ENCODE measurements at places on chromosomes 12 and 14.

DNA sequence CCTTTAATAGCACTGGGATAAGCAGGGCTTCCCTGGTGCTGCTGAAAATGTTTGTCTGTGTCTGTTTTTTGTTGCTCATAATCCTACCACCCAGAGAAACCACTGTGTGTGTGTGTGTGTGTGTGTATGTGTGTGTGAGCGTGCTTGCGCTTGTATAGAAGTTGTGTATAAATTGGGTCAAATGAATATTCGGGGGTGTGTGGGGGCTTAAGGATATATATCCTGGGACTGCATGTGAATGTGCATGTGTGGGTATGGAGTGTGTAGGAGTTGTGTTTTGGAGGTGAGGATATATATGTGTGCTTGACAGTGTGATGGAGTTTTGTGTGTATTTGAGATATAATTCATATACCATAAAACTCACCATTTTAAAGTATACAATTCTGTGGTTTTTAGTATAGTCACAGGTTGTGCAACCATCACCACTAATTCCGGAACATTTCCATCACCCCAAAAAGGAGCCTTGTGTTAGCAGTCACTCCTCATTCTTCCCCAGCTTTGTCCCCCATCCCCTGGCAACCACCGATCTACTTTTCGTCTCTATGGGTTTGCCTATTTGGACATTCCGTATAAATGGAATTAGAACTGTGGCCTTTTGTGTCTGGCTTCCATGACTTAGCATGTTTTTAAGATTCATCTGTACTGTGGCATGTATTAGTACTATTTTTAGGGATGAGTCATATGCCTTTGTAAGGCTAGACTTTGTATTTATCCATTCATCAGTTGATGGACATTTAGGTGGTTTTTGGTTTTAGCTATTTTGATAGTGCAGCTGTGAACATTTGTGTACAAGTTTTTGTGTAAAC lies 25.6 kb downstream of the TCTN1 start:
- no peak for DNase-seq

- DNase-seq = no peak
Measured at GRCh38 chr14:92093320-92093719, 13.1 kb downstream of the ATXN3 start.

DNA sequence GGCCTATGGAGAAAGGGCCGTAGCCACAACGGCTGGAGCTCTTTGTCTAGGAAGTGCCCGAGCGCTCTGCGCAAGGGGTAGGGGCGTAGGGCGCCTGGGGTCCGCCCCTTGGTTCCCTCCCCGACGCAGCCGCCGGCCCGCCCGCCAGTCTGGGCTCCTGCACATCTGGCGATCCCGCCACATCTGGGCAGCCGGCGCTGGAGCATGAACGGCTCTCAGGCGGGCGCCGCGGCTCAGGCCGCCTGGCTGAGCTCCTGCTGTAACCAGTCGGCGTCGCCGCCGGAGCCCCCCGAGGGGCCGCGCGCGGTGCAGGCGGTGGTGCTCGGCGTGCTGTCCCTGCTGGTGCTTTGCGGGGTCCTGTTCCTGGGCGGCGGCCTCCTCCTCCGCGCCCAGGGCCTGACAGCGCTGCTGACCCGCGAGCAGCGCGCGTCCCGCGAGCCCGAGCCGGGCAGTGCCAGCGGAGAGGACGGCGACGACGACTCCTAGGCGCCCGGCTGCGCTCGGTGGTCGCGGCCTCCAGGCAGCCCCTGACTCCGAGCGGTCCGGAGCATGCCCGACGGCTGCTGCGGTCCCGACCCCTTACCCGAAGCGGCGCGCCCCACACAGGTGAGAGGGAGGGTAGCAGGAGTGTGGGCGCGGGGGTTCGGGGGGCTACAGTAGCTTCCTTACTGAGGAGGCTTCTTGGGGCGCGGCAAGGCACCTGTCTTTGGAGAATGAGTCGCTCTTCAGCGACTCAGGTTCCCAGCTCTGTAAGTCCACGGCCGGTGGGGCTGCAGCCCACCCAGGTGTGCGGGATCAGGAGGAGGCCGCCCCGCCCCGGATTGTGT lies at the start of gene SMIM41:
Gene SMIM41 (plus strand): TSS at position 129 of the 827 bp plus-strand sequence. CDS start 76 bp downstream, at position 205.
- no peak for DNase-seq

DNA sequence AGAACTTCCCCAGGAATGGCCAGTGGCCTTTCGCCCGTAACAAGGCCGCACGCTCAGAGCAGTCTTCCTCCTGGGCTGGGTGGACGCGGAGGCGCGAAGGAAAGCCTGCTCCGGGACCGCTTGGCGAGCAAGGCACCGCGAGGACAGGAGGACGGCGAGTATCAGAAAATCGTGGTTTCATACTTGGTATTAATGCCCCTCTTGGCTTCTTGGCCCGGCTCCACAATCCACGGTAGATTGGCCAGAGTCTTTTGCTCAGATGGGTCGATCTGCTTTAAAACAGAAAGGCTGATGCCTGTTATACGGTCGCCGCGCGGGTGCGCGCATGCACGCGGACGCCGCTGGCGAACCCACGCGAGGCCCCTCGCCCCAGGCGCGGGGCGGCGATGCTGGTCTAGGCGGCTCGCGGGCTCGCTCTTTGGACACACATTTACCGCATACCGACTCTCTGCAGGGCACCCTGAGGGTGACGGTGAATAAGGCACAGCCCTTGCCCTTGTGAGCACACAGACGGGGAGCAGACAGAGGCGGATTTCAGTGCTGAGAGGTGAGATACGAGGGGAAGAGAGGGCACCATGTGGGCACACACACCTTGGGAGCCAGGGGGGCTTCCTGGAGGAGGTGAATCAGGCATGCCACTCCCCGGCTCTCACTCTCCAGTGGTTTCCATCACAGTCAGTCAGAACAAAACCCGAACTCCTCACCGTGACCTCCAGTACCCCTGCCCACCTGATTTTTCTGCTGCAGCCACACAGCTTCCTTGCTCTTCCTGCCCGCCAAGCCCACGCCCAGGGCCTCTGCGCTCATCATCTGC lies 100.7 kb downstream of the APAF1 start:
- peak; percentile 33 for DNase-seq

DNA sequence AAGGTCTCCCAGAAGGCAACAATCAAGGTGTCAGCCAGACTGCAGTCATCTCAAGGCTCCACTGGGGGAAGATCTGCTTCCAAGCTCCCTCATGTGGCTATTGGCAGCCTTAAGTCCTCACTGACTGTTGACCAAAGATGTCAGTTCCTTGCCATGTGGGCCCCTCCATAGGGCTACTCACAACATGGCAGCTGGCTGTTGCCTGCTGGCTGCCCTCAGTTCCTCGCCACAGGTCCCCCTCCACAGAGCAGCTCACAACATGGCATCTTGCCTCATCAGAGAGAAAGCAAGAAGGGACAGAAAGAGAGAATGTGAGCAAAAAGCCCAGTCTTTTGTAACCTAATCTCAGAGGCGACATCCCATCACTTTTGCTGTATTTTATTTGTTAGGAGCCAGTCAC lies 34.4 kb upstream of the EGLN3 start:
- DNase-seq = no peak

GRCh38 chr12:25365340-25365730 lies 114.6 kb upstream of the KRAS start:
- no peak for DNase-seq

GRCh38 chr12:3299929-3300832 lies 190.8 kb upstream of the PRMT8 start:
- peak; percentile 77 for DNase-seq

- no peak for DNase-seq
Measured at GRCh38 chr12:116476227-116476822, 82.9 kb upstream of the MAP1LC3B2 start.

DNA sequence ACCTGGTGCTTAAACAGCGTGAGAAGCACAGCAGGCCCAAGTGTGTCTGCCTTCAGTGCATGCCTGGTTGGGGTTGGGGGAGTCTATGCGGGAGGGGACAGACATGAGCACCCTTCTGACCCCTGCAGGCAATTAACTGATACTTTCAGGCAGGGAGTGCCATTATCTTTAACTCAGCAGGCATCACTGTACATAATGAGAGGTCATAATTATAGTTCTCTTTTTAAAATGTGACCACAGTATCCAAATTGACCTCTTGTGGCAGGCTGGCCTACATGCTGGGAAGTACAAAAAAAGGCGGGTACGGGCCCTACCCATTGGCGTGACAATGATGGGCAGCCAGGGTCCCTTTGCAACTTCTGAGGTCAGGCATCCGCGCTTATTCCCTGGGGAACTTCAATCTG lies 209.1 kb downstream of the FOXN3 start:
- no peak for DNase-seq

DNA sequence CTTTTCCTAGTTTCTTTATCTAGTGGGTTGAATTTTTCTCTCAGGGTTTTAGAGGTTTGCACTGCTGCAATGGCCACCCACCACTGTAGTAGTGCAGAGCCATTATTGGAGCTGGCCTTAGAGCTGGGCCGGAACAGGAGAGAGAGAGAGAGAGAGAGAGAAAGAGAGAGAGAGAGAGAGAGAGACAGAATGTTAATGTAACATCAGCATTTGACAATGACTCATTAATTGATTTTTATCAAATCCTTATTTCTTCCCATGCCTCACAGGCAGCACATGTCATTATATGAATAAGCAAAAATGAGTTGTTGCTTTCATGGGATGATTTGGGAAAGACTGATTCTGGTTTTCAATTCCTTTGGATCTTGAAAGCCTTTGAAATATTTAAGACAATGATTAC lies 76.3 kb upstream of the PPP4R3A start:
- DNase-seq = no peak

DNA sequence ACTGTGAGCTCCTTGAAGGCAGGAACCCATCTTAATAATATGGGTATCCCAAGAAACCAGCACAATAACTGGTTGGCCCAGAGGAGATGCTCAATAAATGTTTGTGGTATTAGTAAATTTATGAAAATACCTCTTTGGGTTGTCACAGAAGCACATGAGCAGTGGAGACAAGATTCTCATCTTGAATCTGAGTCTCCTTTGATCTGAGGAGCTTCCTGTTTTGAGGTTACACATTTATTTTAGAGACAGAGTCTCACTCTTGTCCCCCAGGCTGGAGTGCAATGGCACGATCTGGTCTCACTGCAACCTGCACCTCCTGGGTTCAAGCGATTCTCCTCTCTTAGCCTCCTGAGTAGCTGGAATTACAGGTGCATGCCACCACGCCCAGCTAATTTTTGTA lies 247.4 kb downstream of the NRXN3 start:
- DNase-seq = no peak

DNA sequence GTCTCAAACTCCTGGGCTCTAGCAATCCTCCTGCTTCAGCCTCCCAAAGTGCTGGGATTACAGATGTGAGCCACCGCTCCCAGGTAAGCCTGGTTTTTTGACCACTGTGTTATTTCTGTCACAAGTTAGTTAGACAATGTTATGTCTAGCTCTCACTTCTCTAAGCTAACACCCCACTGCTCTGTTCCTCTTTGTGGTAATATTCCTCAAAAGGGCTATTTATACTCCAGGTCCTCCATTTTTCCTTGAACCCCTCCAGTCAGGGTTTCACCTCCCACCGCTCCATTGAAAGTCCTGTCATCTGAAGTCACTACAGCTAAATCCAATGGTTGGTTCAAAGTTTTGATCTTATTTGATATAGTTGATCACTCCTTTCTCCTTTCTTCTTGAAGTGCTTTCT lies 5.1 kb downstream of the IRAK3 start:
- no peak for DNase-seq

DNA sequence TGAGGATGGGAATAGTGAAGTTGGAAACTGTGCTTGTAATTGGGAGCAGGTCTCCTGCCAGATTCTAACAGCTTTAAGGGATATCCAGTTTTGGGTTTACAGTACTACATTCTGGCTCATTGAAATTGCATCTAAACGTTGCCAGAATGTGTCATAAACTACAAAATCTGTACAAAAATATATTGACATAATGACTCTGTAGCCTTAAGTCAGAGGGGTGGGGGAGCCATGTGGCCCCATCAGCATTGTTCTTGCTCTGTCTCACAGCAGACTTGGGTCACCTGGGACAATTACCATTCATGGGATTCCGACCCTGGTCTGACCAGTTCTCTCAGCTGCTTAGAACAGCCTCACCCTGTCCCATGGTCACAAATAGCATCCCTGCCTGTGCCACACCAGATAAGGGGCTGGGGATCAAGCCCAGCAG lies 43.3 kb upstream of the MED13L start:
- no peak for DNase-seq

DNA sequence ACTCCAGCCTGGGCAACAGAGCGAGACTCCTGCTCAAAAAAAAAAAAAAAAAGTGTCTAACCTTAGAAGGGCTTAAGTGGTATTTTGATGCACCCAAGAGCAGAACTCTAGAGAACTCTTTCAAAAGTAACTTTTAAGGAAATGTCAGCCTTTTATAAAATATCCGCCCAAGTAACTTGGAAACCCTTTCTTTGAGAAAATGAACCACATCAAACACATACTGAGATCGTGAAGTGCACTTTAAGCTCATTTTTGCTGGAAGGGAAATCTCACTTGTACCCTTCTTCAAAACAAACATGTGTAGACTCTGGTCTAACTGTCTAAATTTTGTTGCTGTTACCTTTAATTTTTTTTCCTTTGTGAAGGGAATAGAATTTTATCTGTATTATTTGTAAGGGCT lies 5.5 kb downstream of the C12orf56 start:
- no peak for DNase-seq

DNA sequence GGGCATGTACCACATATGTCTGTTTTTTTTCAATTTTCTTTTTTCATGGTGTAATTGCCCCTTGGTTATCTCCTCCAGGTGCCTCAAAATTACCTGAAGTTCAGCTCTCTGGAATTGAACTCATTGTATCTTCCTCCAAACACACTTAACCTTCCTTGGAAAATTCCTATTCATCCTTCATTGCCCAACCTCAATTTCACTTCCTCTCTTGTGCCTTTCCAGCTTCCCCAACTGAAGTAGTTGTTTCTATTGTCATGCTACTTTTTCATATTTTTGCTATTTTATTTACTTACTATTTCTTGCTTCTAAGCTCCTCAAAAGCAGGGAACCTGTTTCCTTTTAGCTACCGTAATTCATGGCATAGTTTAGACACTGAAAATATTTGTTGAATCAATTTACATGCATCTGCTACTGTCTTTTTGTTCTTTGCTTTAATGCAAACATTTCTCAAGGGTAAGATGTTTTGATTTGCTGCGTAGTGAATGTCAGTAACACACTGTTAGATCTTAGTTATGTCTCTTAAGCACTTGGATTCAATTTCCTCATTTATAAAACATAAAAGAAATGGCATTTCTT lies 37.0 kb upstream of the STXBP6 start:
- DNase-seq = no peak

DNA sequence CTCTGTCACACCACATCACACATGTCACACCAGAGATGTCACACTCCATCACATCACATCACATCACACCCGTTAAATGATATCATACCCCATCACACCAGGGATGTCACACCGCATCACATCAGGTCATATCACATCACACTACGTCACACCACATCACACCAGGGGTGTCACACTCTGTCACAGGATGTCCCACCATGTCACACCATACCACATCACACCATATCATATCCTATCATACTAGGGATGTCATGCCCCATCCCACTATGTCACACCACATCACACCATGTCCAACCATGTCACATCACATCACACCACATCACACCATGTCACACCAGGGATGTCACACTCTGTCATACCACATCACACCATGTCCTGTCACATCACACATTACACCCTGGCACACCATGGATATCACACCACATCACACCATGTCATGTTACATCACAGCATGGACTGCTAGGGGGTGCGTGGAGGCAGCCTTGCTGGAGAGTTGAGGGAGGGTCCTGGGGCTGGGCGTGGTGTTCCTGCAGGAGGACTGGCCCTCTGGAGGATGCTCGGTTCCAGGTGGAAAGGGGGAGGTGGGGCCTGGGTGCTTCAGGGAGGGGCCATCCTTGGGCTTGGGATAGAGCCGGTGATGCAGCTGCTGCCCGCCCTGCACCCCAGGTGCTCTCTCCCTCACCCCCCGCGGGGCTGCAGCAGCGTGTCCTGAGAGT lies 134.6 kb downstream of the TMEM121 start:
- no peak for DNase-seq
